ENCODE measurements at places on chromosomes 11 and 22.

GRCh38 chr11:18671246-18671645 is 27.3 kb upstream of the TMEM86A start:
- no peak for DNase-seq

DNA sequence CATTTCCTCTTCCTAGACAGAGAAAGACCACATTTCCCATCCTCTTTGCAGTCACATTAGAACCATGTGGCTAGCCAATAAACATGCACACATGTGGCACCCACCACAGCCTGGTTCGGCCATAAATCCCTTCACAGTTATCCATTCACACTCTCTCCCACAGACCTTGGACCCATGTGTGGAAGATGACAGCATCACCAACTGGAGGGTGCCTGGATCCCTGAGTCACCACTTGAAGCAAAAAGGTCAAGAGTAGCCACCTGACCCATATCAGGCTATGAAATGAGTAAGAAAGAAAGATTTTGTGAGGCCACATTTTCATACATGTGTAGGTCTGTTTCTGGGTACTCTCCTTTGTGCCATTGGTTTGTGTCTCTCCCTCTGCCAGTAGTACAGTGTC is 9.0 kb upstream of the TMEM121B start:
- no peak for DNase-seq

- no peak for DNase-seq
These were observed 54.9 kb downstream of the TNRC6B start for GRCh38 chr22:40232624-40233023.

GRCh38 chr11:16395601-16396000 is 39.3 kb upstream of the SOX6 start:
- no peak for DNase-seq

GRCh38 chr11:61526956-61527731 is 18.6 kb downstream of the LRRC10B start:
- no peak for DNase-seq

- no peak for DNase-seq
These were observed 32.4 kb downstream of the MCAM start for GRCh38 chr11:119284344-119285157.

DNA sequence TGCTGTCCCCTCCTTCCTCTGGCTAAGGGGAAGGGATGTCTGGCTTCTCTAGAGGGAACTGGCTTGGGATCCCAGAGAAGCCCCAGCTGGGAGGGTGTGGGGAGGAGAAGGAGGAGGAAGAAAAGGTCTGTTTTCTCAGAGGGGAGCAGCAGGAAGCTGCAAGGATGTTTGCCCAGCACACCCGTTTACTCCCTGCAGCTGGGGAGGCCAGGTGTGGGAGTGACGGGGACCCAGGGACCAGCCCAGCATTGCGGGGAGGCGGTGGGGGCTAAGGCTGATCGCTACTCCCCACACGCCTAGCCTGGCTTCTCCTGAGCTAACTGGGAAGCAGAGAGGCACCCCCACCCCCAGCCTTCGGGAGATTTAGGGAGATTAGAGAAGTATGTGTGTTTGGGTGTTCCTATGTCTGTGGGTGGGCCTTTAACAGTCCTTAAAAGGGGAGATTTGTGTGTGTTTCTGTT is 3.9 kb downstream of the CREB3L1 start:
- no peak for DNase-seq

GRCh38 chr11:127559978-127560377 is 559.4 kb upstream of the KIRREL3 start:
- no peak for DNase-seq

DNA sequence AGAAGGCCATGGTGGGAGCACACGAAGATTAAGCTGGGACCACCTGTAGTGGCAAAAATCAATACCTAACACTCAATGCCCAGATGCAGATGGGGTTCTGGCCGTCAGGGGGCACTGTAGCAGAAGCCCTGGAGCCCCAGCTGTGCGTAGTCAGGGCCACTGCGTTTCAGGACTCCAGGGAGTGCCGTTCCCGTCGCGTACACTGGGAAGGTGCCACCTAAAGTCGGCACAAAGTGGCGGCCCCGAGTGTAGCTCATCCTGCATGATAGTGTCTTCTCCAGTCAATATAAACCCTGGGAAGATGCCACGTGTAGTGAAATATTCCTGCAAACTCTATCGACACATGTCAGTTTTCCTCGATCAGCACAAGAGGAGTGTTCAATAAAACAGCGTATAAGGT is 123.8 kb upstream of the NTM start:
- DNase-seq = no peak

- DNase-seq = no peak
These were observed 845.3 kb downstream of the FAM181B start for GRCh38 chr11:81888391-81888790.

DNA sequence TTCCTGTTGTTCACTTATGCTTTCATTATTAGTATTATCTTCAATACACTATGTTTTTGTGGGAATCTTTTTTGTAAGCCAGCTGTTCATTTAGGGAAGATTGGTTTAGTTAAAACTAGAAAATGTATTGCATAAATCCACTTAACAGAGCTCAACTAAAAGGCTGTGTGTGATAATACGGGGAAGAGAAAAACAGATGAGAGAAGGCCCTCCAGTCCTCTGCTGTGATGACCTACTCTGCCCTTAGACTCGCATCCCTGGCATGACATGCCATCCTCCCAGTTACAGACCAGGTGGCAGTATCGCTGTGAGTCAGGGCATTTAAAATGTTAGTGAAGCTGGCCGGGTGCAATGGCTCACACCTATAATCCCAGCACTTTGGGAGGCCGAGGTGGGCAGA is 173.4 kb upstream of the TTC12 start:
- no peak for DNase-seq

DNA sequence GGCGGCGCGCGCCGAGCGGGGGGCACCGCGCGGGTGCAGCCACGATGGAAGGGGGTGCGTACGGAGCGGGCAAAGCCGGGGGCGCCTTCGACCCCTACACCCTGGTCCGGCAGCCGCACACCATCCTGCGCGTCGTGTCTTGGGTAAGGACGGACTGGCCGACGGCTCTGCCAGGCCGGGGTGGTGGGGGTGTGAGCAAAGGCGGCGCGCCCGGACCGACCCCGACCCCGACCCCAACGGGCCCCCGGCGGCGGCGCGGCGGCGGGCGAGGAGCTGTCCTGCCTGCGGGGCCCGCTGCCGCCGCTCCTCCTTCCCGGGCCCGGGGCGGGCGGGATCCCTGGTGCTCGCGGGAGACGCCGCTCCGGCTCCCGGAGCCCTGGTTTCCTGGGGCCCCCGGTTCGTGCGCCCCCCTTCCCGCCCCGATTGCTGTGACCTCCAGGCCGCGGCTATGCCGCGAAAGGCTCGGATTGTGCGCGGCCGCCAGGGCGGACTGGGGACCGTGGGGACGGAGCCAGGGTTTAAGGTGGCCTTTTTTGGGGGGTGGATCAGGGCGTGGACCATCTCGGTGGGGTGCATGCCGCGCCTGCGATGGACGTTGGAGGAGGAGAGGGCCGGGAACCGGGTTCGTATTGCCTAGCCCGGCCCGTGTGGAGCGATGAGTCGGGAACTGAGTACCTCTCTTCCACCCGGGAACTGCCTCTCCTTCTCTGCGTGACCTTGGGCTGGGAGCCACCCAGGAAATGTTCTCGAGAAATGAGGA is at the start of gene SYNGR1:
Gene SYNGR1, plus strand, starts transcription at position 25 of the 760 bp plus-strand sequence. Its CDS starts 20 bp downstream, at position 45.
- no peak for DNase-seq

DNA sequence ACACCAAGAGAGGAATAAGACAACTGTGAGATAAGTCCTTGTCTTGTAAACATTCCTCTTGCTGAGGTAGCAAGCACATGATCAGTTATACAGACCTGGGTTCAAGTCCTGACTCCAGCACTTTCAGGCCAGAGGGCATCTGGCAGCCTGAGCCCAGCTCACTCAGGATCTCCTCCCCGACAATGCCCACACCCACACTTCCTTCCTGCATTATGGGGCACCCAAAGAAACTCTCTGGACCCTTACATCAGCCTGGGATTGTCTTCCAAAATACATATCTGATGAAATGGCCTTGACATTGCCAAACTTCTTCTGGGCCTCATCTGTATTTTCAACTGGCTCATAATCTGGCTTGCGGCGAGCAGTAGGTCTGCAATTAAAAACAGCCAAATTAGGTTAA is 48.6 kb downstream of the ARFGAP3 start:
- DNase-seq = no peak

DNA sequence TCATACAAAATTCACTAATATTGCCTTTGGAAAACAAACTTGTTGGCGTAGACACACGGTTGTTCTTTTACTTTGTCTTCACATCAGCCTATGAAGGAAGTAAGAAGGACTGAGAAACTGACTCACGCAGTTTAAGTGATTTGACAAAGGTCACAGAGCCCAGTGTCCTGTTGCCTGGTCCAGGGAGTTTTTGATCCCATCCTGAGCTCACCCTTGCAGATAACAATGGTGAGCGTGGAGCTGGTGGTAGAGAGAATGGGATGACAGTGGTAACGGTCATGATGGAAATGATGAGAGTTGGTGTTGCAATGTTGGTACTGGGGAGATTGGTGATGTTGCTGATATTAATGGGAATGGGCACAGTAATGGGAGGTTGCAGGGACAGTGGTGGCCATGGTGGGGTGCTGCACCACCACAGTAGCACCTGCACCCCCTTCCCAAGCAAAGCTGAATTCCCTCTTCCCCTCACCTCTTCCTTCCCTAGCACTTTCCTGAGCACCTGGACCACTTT is 22.0 kb downstream of the CREB3L1 start:
- no peak for DNase-seq

- no peak for DNase-seq
These were observed 35.5 kb upstream of the CCDC188 start for GRCh38 chr22:20186183-20186870.

DNA sequence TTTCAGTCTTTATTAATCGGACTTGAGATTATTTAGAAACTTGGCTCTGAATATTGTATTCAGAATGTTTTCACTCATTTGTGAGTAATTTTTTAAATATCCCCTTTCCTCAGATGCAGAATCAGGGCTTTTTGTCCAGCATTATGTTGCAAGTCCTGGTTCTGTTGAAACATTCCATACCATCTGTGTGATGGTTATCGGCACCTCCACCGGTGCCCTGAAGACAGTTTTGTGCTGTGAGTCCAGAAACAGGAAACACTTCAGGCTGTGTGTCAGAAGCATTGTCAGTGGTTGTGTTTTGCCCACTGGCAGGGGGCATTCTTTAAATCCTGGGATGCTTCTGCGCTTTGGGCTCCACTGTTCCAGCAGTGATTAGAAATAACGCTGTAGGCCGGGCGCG is 20.4 kb downstream of the CDPF1 start:
- no peak for DNase-seq

- DNase-seq = no peak
These were observed 140.2 kb downstream of the SPATA19 start for GRCh38 chr11:133705074-133705648.

DNA sequence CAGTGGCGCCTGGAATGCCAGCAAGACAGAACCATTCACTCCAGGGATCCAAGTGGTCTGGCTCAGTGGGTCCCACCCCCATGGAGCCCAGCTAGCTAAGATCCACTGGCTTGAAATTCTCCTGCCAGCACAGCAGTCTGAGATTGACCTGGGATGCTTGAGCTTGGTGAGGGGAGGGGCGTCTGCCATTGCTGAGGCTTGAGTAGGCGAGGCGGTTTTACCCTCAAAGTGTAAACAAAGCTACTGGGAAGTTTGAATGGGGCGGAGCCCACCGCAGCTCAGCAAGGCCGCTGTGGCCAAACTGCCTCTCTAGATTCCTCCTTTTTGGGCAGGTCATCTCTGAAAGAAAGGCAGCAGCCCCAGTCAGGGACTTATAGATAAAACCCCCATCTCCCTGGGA is 125.7 kb upstream of the DDI1 start:
- DNase-seq = no peak

DNA sequence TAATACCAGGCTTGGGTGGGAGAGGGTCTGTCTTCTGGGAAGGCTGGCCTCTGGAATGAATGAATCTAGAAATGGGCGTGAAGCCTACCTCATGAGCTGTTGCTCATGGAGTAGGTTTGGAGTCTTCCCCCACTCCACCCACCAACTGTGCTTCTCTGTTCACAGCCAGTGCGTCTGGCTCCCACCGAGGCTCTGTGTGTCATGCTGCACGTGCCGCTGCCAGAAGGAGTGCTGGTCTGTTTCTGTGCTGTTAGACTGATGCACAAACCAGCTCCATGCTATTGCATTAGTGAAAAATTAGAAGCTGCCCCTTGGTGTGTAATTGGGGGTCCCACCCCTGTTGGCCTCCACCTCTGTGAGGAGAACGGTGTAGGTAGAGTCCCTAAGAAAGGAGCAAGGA is 132.3 kb upstream of the PARVA start:
- no peak for DNase-seq

- no peak for DNase-seq
These were observed 471.2 kb upstream of the CNTN5 start for GRCh38 chr11:98549571-98549970.

GRCh38 chr22:50025993-50026392 is 13.4 kb upstream of the IL17REL start:
- no peak for DNase-seq

DNA sequence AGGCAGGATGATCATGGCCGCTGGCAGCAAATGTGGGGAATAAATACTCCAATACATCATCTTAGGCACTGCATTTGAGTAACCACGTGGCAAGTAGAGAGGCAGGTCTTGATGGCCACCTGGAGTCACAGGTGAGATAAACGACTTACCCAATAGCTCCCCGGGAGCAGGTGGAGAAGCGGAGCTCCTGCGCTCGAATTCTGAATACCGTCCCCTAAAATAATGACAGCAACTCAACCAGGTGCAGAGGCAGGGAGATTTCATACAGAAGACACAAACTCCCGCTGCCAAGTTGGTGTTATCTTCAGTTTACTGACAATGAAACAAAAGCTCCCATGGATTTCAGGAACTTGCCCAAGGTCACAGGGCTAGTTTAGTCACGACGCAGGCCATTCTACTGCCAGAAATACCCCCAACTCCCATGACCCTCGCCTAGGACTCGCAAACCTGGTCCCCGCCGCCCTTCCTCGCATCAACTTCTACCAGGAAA is 437 bp downstream of the SLC43A3 start:
- no peak for DNase-seq

DNA sequence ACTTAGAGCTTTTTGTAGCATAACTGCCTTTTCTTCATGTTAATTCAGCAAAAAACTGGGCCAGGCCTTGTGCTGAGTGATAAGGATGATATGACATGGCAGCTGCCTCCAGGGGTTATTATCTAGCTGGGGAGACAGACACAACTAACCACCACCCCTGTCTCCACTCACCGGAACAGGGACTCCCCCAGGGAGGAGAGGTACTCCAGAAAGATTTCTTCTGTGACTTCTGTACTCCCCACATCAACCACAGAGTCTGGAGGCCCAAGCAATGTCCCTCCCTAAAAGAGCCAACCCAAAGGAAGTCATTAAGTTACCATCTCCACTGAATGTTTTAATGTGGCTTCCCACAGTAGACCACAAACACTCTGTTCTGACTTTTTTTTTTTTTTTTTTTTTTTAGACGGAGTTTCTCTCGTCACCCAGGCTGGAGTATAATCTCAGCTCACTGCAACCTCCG is 14.3 kb upstream of the PMM1 start:
- no peak for DNase-seq
